NCI-H226 (cell line): ENCODE measurements at places on chromosomes 4 and X.

DNA sequence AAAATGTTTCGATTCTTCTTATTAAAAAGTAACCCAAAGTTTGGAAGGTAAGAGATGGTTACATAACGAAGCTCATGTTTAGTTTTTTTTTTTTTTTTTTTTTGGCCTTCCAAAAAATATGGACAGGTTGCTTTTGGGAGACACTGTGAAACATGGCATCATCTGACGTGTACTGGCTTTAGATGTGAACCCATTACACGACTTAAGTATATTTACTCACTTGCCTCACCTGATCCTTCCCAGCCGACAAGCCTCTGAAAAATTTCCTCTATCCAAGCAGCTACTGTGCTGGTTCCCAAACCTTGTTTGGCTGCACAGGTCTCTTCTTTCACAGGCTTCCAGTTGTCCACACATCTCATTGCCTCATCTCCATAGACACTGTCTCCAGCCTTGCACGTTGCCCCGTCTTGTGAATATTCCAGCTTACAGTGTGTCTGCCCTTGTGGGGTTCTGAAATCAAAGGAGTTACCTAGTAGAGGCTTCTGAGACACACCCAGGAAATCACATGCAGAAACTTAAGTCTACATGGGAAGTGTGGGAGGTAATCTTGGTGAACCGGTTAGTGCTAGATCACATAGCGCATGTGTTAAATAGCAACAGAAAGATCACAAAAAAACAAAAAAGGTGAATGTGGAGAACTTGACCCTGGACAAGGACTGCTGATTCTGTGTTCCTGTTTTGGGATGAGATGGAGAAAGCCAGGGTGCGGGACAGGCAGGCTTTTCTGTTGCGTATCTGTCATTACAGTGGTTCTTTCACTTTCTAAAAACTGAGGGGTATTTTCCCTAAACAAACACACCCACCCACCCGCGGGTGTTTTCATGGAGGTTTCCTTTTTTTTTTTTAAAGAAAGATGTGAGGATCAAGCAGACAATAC, 328.6 kb downstream of the ARHGAP10 start:
- DNase-seq = no peak

GRCh38 chr4:156638925-156639605, 332.5 kb downstream of the PDGFC start:
- peak; percentile 31 for DNase-seq

GRCh38 chrX:123357941-123358340, 173.9 kb downstream of the GRIA3 start:
- DNase-seq = no peak

- no peak for DNase-seq
Observed at GRCh38 chr4:69689599-69689998, 36.6 kb upstream of the UGT2A1 start.

- no peak for DNase-seq
Observed at GRCh38 chrX:65300104-65300809, 234.3 kb downstream of the LAS1L start.

GRCh38 chr4:138655985-138656384, 359.6 kb upstream of the NOCT start:
- no peak for DNase-seq

GRCh38 chr4:11497212-11497806, 68.6 kb upstream of the HS3ST1 start:
- DNase-seq = no peak

DNA sequence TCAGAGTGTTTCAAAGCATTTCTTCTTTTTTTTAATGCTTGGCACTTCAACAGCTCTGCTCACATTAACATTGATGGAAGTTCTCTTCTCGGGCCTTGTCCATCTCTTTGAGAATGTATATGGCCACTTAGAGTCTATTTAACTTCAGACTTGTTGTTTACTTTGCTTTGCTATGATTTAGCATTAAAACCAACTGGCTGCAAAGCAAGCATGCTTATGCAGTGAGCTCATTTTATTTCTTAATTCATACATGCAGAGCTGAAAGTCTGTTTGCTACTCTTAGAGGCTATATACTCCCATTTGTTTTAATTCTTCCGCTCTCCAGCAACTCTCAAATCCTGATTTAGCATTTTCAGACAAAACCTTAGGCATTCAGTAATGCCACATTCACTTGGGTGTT, 107.6 kb upstream of the PACRGL start:
- DNase-seq = no peak

- no peak for DNase-seq
Observed at GRCh38 chr4:129852434-129852833, 756.5 kb downstream of the C4orf33 start.

DNA sequence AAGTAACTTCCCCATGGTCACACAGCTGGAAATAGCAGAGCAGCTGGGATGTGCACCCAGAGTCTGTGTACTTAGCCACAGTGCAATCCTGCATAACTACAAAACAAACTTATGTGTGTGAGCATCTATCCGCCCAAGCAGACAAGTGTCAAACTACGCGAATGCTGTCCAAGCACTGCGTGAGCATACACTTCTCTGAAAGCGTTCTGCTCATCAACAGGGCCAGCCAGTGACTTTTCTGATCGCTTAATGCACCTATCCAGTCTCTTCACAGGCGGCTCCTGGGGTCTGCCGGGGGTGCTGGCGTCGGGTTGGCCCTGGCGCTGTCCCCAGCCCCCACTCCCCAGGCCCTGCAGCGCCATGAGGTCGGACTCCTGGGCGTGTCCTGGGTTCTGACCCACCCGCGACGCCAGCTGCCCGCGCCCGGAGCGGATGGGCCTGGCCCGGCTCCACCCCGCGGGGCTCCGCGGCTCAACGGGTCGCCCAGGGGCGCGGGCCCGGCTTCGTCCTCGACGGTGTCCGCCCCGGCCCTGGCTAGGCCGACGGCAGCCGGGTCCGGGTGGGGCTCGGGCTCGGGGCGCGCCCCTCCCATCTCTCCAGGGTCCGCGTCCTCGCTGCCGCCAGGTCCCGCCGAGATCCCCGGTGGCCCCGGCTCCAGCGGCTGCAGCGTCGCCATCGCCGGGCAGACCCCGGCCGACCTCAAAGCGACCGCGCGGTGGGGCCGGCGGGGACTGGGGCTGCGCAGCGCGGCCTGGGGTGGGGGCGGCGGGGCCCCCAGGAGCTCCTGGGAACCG, 1.3 kb upstream of the ZNF141 start:
- no peak for DNase-seq

DNA sequence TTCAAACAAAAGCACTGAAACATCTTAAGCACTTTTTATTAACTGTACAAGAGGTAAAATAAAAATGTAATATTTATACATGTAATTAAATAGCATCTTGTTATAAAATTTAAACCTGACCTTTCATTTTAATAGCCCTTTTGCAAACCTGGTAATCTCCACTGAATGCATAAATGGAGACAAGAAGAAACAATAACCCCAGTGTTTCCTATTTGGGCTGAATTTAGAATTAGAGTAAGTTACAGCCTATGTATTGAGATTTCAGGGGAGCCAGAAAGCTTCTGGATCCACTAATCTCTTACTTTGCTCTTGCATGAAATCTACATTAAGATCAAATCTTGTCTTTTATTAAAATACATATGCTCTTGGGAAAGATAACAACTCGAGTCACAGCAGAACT, 261.8 kb downstream of the ADGRL3 start:
- no peak for DNase-seq

DNA sequence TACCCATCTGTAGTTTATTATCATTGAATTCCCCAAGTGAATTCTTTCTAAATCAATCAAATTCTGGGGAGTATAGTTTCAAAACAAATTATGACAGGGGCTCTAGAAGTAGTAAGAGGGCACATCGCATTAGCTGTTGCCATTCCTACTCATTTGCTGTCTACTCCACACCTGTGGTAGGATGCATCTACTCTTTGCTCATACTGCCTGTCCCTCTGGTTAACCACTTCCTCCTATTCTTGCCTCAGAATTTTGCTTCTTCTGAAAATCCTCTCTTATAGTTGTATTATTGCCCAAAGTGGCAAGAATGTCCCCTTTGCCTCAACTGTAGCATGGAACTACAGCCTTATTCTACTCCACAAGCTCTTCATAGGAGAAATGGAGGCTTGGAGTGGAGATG, 12.7 kb upstream of the DGKK start:
- DNase-seq = no peak

DNA sequence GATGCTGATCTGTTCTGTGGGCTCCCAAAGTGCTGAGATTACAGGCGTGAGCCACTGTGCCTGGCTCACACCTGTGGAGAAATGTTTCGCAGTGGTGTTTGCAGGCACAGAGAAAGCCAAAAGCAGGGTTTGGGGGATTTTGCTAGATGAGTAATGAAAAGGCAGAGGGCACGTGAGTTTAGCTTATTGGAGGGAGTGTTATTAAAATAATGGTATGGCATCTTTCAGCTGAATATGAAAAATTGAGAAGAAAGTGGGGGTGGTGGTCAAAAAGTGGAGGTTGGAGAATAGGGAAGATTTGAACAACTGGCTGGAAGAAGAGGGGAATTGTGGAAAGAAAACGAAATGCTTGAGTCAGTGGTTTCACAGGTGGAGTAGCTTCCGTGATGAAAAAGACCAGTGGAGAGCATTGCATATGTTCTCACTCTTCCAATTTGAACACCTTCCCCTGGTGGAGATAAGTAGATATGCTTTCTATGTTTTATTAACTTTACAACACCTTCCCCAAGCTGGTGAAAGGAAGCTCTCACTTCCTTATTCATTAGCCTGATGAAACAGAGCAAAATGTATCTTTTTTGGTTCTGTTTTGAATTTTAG, 1.1 kb upstream of the CHST7 start:
- no peak for DNase-seq

GRCh38 chr4:162163892-162164759, at the start of gene FSTL5:
TSS of gene FSTL5 (minus strand) at chr4:162164000. CDS start at chr4:162111396, 52,604 bp downstream.
- DNase-seq = no peak

DNA sequence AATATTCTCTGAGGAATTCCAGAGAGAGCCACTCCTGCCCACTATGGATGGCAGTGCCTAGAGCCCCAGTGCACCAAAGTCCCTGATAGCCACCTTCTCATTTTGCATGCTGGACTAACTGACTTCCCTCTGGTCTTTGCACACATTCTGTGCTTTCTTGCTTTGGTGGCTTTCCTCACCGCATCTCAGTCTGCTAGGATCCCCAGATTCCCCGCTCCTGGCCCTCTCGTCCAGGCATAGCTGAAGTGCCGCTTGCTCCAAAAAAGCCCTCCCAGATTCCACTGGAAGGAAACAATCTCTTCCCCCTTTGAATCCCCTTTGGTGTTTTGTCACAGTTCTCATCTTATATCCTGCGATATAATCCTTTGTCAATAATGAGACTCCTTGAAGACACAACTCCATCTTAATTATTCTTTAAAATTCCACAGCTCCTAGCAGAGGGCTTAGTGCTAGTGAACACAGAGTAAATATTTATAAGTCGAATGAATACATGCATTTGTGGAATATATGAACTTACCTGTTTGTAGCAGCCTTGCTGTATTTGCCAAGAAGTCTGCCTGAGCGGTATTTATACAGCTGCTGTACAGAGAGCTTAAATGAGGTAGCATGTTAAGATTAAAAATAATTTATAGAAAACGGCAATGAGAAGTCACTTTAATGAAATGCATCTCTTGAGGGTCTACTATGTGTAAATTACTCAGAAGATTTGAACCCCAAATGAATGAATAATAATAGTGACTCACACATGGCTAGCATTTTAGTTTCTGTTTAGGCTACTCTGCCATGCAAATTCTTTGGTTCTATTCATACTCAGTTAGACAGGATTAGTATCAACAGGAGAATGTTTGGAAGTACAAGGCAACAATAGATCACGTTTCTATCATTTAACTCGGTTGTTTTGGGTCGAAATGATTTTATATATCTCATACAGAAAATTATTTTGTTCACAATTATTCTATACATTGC, 421.9 kb upstream of the TENM3 start:
- DNase-seq = peak; percentile 42

- no peak for DNase-seq
Observed at GRCh38 chr4:35503435-35503834, 740.9 kb downstream of the ARAP2 start.

GRCh38 chr4:40232610-40233009, 35.8 kb downstream of the RHOH start:
- DNase-seq = no peak

DNA sequence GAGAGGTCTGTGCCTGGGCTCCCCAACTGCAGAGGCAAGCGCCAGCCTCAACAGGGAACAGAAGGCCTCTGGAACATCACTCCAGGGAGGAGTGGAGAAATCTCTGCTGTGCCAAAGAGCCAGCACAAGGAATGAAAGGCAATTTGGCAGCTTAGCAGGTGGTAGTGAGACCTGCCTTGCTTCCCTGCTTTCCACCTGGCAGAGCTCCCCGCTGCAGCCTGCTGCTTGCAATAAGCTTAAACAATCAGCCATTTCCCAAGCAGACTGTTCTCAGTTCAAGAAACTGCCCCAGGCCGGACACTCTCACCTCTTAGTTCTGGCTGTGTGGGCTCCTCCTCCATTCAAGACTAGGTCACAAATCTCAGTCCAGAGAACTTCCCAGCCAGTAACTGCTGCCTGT, 370.6 kb downstream of the MAGEB5 start:
- no peak for DNase-seq

DNA sequence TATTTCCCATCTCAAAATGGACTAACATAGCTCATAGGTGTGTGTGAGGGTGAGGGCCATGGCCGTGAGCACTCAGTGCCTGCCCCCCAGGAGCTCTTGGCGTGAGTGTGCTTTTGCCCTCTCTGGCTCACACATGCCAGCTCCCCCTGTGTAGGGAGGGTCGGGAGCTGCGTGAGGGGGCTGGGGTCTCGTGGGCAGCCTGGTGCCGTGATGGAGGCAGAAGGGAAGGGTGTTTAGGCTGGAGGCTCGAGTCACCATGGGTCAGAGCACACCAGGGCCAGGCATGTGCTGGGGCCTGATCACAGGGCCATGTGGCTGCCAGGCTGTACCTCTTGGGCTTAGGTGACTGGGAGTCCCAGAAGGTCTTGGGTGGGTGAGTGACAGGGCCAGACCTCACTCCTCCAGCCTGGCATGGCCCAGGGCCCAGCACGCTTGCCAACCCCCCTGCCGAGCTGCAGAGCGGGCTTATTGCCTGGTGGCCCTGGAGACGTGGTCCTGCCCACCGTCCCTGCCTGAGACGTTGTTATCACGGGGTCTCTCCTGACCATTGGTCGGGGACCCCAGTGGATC, 44.0 kb downstream of the ADRA2C start:
- no peak for DNase-seq

GRCh38 chrX:67346667-67347066, 197.2 kb upstream of the AR start:
- no peak for DNase-seq

DNA sequence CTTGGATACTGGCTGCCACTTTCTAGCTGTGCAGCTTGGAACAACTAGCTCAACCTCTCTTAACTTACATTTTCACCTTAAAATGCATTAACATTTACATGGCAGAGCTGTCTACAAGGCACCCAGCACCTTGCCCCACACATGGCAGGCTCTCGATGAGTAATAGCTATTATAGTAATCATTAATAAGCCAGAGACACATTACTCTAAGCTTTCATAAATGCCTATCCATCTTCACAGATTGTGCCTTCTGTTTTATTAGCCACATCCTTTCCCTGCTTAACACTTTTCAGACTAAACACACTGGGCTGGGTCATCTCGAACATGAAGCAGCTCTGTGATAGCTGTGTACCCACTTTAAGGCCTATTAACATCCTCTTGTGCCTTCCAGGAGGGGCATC, 83.8 kb upstream of the UCP1 start:
- no peak for DNase-seq

GRCh38 chr4:42460043-42460442, 62.8 kb downstream of the SHISA3 start:
- DNase-seq = no peak

GRCh38 chrX:132373610-132374009, 115.2 kb downstream of the MBNL3 start:
- no peak for DNase-seq

GRCh38 chr4:175651756-175652310, 160.2 kb downstream of the GPM6A start:
- no peak for DNase-seq
